Kidney capillary endothelial cell (primary cell): ENCODE measurements at places on chromosomes 6 and 20.

DNA sequence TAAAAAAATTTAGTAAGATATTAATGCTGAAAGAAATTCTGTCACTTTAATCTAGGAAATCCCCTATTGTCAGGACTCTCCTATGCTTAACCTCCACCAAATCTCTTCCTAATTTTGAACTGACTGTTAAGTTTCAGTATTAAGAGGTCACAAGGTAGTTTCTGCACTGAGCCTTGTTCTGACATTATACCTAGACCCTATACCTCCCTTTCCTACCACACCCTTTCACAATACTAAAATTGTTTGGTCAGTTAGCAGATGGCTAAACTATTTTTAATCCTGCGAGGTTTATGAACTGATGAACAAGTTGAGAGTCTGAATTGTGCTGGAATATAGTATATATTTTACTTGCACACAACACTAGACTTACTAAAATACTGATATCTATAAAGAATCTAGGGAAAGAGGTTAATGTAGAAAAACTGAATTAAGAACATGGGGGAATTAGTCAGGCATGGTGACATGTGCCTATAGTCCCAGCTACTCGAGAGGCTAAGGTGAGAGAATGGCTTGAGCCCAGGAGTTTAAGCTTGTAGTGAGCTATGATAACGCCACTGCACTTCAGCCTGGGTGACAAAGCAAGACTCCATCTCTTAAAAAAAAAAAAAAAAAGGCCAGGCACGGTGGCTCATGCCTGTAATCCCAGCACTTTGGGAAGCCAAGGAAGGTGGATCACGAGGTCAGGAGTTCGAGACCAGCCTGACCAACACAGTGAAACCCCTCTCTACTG, 51.5 kb downstream of the HBS1L start:
- no peak for DNase-seq

DNA sequence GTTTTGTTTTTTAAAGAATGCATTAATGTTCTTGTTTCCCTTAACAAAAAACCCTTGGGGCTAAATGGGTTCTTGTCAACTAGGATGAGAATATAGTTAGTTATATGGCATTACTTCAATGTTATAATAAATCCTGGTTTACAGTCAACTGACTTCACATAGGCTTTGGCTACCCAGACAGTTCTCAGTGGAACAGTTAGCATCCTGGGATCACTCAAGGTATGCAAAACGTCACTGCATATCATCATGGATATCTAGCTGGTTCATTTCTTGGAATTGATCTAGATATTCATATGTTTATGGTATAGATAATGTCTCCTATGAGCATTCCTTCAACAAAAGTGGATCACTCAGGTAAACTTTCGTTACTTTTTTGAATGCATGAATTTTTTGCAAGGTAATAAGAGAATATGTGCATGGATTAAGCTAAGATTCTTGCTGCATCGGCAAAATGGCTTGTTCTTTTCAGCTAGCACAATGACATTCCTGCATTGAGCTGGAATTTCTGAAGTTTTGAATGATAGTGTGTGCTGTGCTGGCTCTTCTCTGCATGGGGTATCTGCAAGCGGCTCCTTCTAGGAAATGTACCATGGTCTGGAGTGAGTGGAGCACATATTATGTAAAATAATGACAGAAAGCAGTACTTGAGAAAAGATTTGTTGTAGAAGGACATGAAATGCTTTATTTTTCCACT, 138.9 kb downstream of the ADGRG6 start:
- DNase-seq, result no peak

DNA sequence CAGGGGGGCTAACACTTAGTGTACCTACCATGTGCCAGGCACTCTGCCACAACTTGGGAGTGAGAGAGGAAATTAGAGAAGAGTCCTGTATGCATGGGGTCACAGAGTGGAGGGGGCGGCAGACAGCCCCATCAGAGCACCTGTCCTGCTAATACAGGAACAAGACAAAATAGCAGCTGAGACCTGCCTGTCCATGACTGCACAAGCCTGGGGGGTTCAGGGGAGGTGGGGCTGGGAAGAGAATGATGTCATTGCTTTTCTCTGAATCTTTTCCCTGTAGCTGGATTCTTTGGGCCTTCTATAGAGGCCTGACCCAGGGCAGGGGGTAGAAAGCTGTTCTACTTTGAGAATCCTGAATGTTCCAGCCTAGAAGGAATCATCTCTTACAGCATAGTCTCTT, 37.4 kb downstream of the FOXP4 start:
- DNase-seq, result no peak

- DNase-seq, result no peak
Measured at GRCh38 chr6:163710532-163711470, 296.3 kb downstream of the QKI start.

DNA sequence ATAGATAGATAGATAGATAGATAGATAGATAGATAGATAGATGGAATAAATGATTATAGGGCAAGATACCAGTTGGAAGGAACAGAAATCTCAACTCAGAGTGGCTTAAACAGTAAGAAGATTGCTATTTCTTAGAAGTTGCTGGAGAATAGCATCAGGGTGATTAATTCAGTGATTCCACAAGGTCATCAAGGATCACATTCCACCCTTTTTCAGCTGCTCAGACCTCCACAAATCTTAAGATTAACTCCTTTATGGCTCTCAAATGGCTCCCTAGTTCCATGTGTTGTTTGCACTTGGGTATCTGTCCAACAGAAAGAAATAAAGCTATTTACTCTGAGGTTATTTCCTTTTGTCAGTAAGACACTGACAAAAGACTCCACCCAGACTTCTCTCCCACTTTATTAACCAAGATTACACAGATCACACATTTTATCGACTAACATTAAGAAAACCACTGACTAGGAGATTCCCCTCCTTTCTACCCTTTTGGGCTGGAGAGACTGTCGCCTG, 68.3 kb upstream of the KIF16B start:
- no peak for DNase-seq

- DNase-seq, result no peak
Measured at GRCh38 chr20:35088231-35089145, 4.1 kb downstream of the TRPC4AP start.

DNA sequence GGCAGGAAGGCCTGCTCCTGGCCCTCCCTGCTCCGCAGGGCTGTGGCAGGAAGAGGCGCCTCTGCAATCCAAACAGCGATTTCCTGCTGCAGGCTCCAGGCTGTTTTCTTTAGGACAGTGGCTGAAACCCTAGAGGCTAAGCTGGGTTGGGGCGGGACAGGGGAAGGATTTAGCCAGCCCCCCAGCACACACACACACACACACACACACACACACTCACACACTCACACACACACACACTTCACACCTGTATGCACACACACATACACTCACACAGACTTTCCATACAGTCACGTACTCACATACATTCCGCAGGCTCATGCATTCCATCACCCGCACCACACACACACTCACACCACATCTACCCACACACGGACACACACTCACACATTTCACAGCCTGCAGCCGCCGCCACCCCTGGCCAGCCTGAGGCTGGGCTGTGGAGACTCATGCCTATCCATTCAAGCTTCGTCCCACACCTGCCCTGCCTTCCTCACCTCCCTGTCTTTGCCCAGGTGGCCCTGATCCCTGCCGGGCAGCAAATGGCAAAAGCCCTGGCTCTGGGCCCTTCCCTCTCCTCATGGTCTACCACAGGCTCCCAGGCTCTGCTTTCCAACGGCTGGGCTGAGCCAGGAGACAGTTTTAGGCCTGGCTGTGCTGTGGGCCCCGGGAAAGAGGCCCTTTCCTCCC, 17.9 kb downstream of the MDFI start:
- DNase-seq, result no peak

- no peak for DNase-seq
Measured at GRCh38 chr20:31801508-31801907, 17.6 kb upstream of the MYLK2 start.

GRCh38 chr6:40713002-40713719, 126.0 kb upstream of the LRFN2 start:
- no peak for DNase-seq

DNA sequence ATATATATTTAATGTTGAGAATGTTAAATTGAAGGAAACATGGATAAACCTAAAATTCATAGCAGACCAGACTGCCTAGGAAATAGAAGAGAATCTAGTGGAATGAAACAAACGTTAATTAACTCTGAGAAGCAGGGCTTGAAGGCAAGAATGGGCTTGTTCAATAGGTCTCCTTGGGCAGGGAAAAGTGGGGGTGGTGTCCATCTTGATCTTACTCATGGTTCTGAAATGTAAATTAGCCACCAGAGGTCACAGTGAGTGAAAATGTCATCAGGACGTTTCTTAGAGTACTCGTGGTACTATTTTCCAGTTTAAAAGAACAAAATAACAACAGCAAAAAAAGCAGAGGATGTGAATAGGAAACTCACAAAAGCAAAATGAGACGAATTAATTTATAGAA, 66.8 kb upstream of the BTBD3 start:
- DNase-seq, result no peak

- no peak for DNase-seq
Measured at GRCh38 chr6:47047097-47047478, 5.0 kb upstream of the ADGRF1 start.

- no peak for DNase-seq
Measured at GRCh38 chr6:14518515-14519217, 401.1 kb downstream of the CD83 start.

DNA sequence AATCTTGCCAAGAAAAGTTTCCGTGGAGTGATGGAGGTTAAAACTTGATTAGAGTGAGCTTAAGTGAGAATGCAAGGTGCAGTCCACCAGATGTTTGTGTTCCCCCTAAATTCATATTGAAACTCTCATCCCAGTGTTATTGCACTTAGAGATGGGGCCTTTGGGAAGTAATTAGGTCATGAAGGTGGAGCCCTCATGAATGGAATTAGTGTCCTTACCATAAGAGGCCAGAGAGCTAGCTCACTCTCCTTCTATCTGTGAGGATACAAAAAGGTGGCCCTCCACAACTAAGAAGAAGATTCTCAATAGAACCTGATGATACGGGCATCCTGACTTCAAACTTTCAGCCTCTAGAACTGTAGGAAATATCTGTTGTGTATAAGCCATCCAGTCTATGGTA, 258.6 kb downstream of the GRIK2 start:
- DNase-seq, result no peak

- no peak for DNase-seq
Measured at GRCh38 chr20:1646975-1647431, 10.6 kb downstream of the SIRPG start.

GRCh38 chr20:4247898-4248858, 232.8 kb upstream of the RNF24 start:
- no peak for DNase-seq

- no peak for DNase-seq
Measured at GRCh38 chr6:46734867-46735719, at the start of gene PLA2G7. Gene PLA2G7 (minus strand): TSS chr6:46735375. CDS start chr6:46722891, 12,484 bp downstream.

- no peak for DNase-seq
Measured at GRCh38 chr6:135637701-135638100, 140.2 kb upstream of the AHI1 start.

DNA sequence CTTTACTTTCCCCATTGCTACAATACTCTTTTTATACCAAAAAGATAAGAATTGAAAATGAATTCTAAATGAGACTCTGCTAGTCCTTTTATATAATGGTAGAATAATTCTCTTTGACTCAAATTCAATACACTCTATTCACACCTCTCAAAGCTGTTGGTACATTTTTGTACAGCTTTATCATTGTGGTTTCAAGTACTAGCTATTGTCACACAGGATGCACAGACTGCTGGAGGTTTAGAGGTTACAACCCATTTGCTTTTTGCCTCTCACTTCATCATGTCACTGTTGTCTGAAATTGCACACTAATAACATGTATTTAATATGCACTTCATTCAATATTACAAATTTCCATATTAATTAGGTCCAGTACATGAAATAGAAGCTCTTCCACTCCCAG, 442.2 kb upstream of the ARID1B start:
- DNase-seq, result no peak

DNA sequence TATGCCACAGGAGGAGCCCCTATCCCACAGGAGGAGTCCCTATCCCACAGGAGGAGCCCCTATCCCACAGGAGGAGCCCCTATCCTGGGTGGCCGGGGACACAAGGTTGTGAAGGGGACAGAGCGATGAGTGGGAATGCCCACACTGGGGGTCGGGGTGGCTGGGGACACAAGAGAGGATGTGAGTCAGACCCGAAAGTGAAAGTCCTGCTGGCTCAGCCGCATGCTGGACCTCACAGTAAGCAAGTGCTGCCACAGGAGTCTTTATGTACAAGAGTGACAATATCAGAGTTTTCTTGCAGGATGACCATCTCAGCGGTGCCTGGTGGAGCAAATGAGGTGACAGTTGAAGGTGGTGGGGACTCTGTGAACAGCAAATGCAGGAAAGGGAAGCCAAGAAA, 93.7 kb downstream of the PSMB1 start:
- no peak for DNase-seq

DNA sequence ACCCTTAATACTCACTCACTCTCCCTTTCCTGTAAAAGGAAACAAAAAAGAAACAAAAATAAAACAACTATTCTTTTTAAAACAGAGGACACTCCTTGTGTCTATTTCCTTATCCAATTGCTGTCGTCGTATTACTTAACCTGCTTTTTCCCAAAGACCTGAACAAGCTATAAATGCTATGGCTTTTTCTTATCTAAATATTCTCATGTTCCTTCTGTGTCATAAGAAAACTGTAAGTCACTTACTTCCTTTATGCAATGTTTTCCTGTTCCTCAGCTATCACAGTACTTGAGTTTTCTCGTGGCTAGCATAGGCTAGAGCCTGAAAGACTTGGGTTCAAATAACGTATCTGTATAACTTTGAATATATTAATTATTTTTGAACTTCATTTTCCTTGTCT, 99.2 kb downstream of the IRAK1BP1 start:
- DNase-seq, result no peak

- peak; percentile 36 for DNase-seq
Measured at GRCh38 chr20:25042531-25043498, 15.1 kb downstream of the ACSS1 start.

DNA sequence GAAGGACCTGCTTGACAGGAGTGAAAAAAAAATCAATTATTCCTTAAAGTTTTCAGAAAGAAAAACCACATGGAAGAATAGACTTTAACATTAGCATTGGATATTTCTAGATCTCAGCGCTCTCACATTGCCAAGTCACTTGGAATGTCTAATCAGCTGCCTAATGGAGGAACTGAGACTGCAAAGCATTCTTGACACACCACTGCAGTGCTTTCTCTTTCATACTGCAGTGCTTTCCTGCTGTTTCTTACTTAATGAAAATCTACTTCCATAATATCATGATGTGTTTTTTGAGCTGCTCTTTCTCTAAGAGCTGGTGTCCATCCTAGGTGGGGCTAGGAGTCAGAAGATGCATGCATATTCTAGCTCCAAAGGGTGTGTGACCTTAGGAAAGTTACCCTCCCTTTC, 20.4 kb upstream of the MCM3 start:
- no peak for DNase-seq

DNA sequence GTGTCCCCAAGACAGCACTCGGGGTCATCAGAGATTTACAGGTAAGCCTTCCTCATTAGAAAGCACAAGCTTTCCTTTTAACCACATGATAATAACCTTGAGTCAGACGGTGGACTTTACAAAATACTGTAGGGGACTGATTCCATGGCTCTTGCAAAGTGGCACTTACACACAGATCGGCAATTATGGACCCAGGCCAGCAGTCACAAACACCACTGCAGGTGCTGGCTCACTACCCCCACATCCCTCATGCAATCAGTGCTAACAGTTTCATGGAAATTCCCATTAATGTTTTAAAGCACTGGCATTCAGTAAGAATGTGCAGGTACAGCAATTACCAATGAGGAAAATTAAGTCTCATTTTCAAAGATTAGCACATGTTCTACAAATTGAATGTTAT, 516.5 kb downstream of the PRKN start:
- no peak for DNase-seq
